ENCODE measurements at places on chromosomes 5 and 9. TPM values are rescaled to one million over a fixed set of nuclear protein-coding genes. Genes with fewer than 3 reads are reported as not detected.

CTSV gene
- total RNA-seq = 0.42 TPM

- DNase-seq = no peak
Observed at GRCh38 chr5:173862047-173862477, 26.1 kb upstream of the CPEB4 start.

- no peak for DNase-seq
Observed at GRCh38 chr9:134570711-134571325, 70.8 kb upstream of the COL5A1 start.

DNA sequence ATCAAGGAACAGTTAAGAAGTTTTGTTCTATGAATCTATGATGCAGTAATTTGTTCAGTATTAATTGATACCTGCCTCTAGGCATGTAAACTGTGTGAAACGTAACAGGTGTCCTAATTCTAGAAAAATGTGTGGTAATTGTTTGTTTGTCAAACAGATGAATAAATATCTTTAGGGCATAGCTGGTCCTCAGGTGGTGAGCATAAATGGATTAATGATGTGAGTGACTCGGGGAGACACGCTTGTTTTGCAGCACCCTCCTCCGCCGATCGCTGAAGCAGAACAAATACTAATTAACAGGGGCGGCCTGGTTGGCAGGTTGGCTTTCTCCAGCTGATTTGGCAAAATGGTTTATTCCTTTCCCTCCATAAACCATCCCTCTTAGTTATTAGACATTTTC lies 88.8 kb downstream of the TLE4 start:
- DNase-seq = no peak

TDRD7 gene
- 6.9 TPM for total RNA-seq

OR13C2 gene
- total RNA-seq = not detected

DNA sequence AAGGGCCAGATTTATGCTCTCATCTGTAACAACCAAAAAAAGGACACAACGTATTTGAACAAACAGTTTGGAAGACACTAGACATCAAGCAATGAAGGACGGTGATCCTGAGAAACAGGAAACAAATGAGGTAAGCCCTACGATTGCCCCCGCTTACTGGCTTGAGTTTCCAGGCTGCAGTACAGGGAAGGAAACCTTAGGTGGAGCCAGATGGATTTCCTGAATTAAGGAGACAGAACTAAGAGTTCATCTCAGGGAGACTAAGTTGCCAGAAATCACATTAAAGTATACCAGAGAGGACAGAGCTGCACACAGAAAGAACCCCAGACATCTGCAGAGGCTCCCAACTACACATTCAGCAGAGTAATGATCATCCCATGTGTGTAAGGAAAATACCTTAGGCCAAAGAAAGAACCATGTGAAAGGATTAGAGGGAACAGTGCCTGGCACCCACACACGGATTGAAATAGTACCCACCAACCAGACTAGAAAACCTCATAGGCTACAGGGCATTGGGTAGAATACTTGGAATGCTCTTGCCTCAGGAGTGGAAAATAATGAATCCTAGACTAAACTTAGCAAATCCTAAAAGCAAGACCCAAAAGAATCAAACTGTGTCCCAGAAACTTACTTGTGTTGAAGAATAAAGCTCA lies 99.3 kb upstream of the NIPBL start:
- DNase-seq = no peak

GRCh38 chr5:158529454-158529853 lies 570.3 kb downstream of the EBF1 start:
- no peak for DNase-seq

GRCh38 chr5:32172923-32173266 lies 1.2 kb downstream of the GOLPH3 start:
- DNase-seq = no peak

GRCh38 chr9:126390923-126391322 lies 64.3 kb downstream of the MVB12B start:
- no peak for DNase-seq

- DNase-seq = no peak
Observed at GRCh38 chr5:66377747-66378146, 218.4 kb upstream of the MAST4 start.

GRCh38 chr9:35349287-35349990 lies 140.5 kb upstream of the RUSC2 start:
- no peak for DNase-seq

FOXI1 gene
- not detected for total RNA-seq

CLK4 gene
- total RNA-seq = 28.2 TPM

SPARC gene
- 96.6 TPM for total RNA-seq

- DNase-seq = no peak
Observed at GRCh38 chr5:92332039-92332438, 948.9 kb upstream of the ARRDC3 start.

SPAG8 gene
- 0.56 TPM for total RNA-seq

- no peak for DNase-seq
Observed at GRCh38 chr5:53091289-53091688, 18.3 kb downstream of the MOCS2 start.

DNA sequence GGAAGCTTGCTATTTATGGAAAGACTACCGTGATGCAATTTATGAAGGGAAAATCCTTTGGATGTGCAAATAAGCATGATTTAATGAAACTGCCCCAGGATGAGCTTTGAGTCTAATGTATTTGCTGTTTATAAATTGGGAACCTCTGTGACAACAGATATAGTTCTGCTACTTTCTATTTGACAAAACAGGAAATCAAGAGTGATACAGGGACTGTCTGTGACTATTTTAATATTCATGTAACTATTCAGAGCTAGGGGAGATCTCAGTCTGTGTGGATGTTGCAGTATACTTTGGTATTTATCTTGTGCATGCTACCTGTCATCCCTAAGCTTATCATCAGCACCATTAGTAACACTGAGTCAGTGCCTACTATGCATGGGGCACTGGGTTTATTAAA lies 132.1 kb downstream of the PDZD2 start:
- no peak for DNase-seq

DNA sequence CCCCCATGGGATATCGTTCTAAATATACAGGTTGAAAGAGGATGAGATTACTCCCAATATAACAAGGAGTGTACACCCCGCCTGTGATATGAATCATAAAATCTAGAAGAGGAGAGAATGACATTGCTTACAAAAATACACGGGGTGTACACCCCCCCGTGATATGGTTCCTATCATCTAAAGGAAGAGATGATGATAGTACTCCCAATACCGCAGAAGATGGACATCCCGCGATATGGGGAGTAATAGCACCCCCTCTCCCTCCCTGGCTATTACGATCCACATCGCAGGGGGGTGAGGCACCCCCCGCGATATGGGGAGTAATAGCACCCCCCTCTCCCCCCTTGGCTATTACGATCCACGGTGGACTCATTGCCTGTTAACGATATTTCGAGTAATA lies 124.6 kb downstream of the TMEM38B start:
- no peak for DNase-seq

DNA sequence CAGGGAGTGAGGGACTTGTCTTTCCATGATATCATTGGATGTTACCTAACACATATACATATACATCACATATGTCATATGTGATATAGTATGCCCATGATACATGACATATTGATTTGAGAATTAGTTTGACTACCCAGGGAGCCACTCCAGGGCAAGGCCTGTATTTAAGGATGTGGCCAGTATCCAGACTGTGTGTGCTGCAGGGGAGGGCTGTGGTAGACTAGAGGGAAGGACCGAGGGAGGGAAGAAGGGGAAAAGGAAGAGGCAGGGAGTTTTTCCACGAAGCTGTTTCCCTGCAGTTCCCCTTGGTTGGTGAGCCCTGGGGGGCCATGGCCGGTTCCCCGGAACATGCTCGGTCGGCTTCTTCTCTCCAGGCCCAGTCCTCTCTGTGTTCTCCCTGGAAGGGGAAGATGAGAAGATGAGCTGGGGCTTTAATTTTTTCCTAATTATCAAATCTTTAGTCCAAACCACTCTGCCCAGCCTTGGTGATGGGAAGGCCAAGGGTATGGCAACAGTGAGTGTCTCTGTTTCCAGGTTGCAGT lies 48.7 kb downstream of the NSUN2 start:
- DNase-seq = no peak

GRCh38 chr9:13661014-13661413 lies 381.5 kb upstream of the MPDZ start:
- DNase-seq = no peak

- DNase-seq = no peak
Observed at GRCh38 chr9:98790134-98790841, 6.1 kb downstream of the ANKS6 start.

INIP gene
- total RNA-seq = 13.3 TPM

BHMT2 gene
- 62.3 TPM for total RNA-seq

DNA sequence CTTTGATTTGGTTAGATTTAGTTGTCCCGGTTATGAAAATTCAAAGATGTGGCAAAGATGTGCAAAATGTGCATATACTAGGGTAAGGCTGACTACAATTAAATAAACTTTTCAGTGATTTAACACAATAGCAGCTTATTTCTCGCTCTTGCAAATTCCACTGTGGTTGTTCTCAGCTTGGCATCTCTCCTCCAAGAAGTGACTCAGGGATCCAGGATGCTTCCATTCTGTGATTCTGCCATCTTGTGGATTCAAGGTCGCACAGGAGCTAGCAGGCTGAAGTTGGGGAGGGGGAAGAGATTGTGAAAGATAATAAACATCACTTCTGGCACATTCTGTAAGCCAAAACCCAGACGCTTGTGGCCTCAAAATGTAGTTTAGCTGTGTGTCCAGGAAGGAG lies 60.1 kb upstream of the TGFBR1 start:
- DNase-seq = no peak

- no peak for DNase-seq
Observed at GRCh38 chr9:85040146-85040545, 370.6 kb downstream of the NTRK2 start.

GRCh38 chr5:23977997-23978396 lies 470.6 kb downstream of the PRDM9 start:
- DNase-seq = no peak

- DNase-seq = no peak
Observed at GRCh38 chr5:76252437-76252836, 150.6 kb upstream of the IQGAP2 start.

GRCh38 chr9:72299017-72299603 lies 65.9 kb downstream of the ZFAND5 start:
- no peak for DNase-seq

AFAP1L1 gene
- 11.6 TPM for total RNA-seq

- DNase-seq = no peak
Observed at GRCh38 chr9:7058473-7058872, 300.7 kb downstream of the KDM4C start.

DNA sequence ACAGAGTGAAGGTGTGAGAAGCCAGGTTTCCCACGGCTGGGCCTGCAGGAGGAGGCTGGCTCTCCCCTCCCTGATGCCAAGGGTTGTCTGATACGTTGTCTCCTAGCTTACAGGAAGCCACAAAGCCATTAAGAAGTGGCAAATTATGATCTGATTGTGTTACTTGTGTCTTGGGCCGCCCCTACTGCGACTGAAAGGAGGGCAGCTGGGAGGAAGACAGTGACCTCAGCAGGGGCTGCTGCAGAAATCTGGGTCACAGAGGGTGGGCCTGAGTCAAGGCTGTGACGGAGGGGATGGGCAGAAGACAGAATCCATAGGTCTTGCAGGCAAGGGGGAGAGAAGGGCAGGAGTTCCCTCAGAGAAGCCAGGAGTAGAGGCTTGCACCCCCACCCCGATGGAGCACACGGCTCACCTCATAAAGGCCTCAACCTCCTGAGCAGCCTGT lies 145.0 kb downstream of the FSTL4 start:
- DNase-seq = no peak

- DNase-seq = no peak
Observed at GRCh38 chr5:142982821-142983200, 212.6 kb downstream of the ARHGAP26 start.

All from liver (tissue), 10 donors.